ENCODE measurements at places on chromosomes 7 and 10.
A peak's percentile ranks its signal among the peaks of the same experiment; 100 is the strongest.

DNA sequence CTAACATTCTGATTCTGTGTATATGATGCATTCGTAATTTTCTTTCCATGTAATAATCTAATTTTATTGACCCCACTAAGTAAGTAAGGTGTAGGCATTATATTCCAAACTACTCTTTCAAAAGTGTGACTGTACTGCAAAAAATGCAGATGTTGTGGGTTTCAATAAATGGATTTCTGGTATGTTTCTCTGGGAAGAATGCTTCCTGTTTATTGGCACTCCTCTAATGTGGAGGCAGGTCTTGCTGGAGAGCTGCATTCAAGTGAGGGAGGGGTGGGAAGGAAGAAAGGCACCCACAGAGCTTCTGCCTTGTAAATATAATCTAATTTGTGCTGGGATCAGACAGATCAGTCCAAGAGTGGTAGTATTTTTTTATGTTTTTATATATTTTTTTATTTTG is 23.9 kb downstream of the ST7 start:
- DNase-seq, result no peak
- H3K27ac ChIP-seq, result no peak overlapping the region
- no peak overlapping the region for H3K4me3 ChIP-seq
- H3K4me1 ChIP-seq, result peaks cover 4% of the 10 kb centered on the region
- peaks cover 4% of the 10 kb centered on the region for H3K36me3 ChIP-seq

DNA sequence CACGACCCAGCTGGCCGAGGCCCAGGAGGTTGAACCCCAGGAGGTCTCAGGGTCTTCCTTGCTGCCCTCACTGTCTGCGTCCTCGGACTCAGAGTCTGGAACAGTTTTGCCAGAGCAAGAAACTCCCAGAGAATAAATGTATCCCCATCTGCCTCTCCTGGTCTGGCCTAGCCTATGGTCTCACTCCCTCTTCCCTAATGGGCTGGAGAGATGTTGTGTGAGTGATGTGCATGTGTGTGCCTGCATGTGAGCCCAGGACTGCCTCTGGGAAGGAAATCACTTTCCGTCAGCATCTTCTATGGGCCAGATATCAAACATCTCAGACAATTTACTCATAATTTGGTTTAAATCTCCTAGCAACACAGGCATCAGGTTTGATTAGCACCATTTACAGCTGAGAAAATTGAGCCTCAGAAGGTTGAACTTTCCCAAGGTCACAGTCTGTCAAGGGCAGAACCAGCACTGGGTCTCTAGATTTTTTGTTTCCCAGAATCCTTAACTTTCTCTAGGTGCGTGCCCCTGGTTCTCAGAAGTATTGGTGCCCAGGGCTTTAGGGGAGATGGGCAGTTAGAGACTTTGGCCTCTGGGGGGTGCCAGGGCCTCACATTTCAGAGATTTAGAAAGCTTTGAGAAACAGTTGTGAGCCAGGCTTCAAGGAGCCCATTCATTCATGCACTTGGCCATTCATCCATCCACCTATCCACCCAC is 4.9 kb downstream of the TMEM270 start:
- no peak overlapping the region for H3K27ac ChIP-seq
- H3K27me3 ChIP-seq, result no peaks in the 10 kb centered on the region
- no peak for DNase-seq

- no peak for DNase-seq
- no peaks in the 10 kb centered on the region for H3K27me3 ChIP-seq
- H3K27ac ChIP-seq, result peak overlapping the region; percentile 77
- no peaks in the 10 kb centered on the region for H3K36me3 ChIP-seq
- peaks cover 27% of the 10 kb centered on the region for H3K4me1 ChIP-seq
These were observed 2.2 kb upstream of the HSPB1 start for GRCh38 chr7:76300166-76300731.

DNA sequence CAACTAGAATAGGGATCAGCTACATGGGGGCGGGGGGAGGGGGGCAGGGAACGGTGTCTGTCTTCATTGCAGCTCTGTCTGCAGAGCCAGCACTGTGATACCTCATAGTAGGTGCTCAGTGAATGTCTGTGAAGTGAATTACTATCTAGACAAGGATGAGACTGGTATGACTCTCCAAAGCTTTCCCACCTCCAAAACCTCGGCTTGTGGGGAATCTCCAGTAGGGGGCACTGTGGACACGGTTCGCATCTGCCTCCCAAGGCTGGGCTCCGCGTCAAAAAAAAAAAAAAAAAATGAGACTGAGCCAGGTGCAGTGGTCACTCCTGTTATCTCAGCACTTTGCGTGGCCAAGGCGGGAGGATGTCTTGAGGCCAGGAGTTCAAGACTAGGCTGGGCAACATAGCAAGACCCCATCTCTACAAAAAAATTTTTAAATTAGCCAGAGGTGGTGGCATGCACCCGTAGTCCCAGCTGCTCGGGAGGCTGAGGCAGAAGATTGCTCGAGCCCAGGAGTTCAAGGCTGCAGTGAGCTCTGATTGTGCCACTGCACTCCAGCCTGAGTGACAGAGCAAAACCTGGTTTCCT is 9.6 kb downstream of the TRIM56 start:
- no peak overlapping the region for H3K4me3 ChIP-seq
- peaks cover 2% of the 10 kb centered on the region for H3K4me1 ChIP-seq
- DNase-seq, result no peak
- H3K27me3 ChIP-seq, result peaks cover 8% of the 10 kb centered on the region

- H3K36me3 ChIP-seq, result no peaks in the 10 kb centered on the region
- H3K27me3 ChIP-seq, result peaks cover 3% of the 10 kb centered on the region
- no peak overlapping the region for H3K4me3 ChIP-seq
- no peak overlapping the region for H3K27ac ChIP-seq
- DNase-seq, result no peak
These were observed 34.0 kb downstream of the LYZL1 start for GRCh38 chr10:29322918-29323317.

- peaks cover 8% of the 10 kb centered on the region for H3K36me3 ChIP-seq
- no peak overlapping the region for H3K27ac ChIP-seq
- peaks cover 17% of the 10 kb centered on the region for H3K4me1 ChIP-seq
- no peaks in the 10 kb centered on the region for H3K27me3 ChIP-seq
These were observed 4.4 kb downstream of the LAMTOR4 start for GRCh38 chr7:100152937-100153666.

- H3K36me3 ChIP-seq, result peaks cover 12% of the 10 kb centered on the region
- H3K27me3 ChIP-seq, result peaks cover 3% of the 10 kb centered on the region
- no peak overlapping the region for H3K27ac ChIP-seq
- peaks cover 20% of the 10 kb centered on the region for H3K4me1 ChIP-seq
- H3K4me3 ChIP-seq, result no peak overlapping the region
- no peak for DNase-seq
These were observed 352.6 kb downstream of the PRPF18 start for GRCh38 chr10:13939391-13939790.

- H3K4me3 ChIP-seq, result no peak overlapping the region
- no peaks in the 10 kb centered on the region for H3K4me1 ChIP-seq
- no peaks in the 10 kb centered on the region for H3K27me3 ChIP-seq
- no peaks in the 10 kb centered on the region for H3K36me3 ChIP-seq
- no peak overlapping the region for H3K27ac ChIP-seq
These were observed 26.1 kb downstream of the ENKUR start for GRCh38 chr10:24989867-24990266.

GRCh38 chr10:95536017-95536416 is 25.2 kb downstream of the SORBS1 start:
- H3K4me1 ChIP-seq, result peaks cover 59% of the 10 kb centered on the region
- H3K27me3 ChIP-seq, result no peaks in the 10 kb centered on the region
- peaks cover 3% of the 10 kb centered on the region for H3K36me3 ChIP-seq

- peak overlapping the region; percentile 74 for H3K27ac ChIP-seq
- no peak for DNase-seq
- H3K4me1 ChIP-seq, result peaks cover 35% of the 10 kb centered on the region
- no peak overlapping the region for H3K4me3 ChIP-seq
- H3K27me3 ChIP-seq, result no peaks in the 10 kb centered on the region
- peaks cover 11% of the 10 kb centered on the region for H3K36me3 ChIP-seq
These were observed 67.4 kb upstream of the PDCD4 start for GRCh38 chr10:110804376-110804775.

GRCh38 chr10:228366-228765 is 93.1 kb downstream of the ZMYND11 start:
- peaks cover 8% of the 10 kb centered on the region for H3K36me3 ChIP-seq
- no peaks in the 10 kb centered on the region for H3K27me3 ChIP-seq
- H3K4me3 ChIP-seq, result no peak overlapping the region
- H3K4me1 ChIP-seq, result no peaks in the 10 kb centered on the region

GRCh38 chr10:121459279-121459621 is 139.0 kb downstream of the FGFR2 start:
- no peak overlapping the region for H3K4me3 ChIP-seq
- peaks cover 31% of the 10 kb centered on the region for H3K4me1 ChIP-seq
- no peak for DNase-seq
- H3K36me3 ChIP-seq, result no peaks in the 10 kb centered on the region
- peak overlapping the region; percentile 57 for H3K27ac ChIP-seq

DNA sequence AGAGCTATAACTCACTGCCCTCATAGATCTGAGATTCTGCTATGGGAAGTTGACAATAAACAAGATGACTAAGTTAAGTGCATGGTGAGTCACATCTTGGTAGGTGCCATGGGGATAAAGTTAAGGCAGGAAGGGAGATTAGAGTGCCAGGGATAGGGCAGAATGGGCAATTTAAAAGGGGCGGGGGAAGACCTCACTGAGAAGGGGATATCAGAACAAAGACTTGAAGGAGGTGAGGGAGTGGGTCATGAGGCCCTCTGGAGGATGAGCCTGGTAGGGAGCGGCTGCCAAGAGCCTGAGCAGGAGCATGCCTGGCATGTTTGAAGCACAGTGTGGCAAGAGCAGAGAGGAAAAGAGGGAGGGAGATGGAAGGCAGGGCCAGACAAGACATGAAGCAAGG is 34.8 kb upstream of the INMT start:
- H3K36me3 ChIP-seq, result no peaks in the 10 kb centered on the region
- DNase-seq, result no peak
- no peaks in the 10 kb centered on the region for H3K4me1 ChIP-seq
- no peak overlapping the region for H3K4me3 ChIP-seq

DNA sequence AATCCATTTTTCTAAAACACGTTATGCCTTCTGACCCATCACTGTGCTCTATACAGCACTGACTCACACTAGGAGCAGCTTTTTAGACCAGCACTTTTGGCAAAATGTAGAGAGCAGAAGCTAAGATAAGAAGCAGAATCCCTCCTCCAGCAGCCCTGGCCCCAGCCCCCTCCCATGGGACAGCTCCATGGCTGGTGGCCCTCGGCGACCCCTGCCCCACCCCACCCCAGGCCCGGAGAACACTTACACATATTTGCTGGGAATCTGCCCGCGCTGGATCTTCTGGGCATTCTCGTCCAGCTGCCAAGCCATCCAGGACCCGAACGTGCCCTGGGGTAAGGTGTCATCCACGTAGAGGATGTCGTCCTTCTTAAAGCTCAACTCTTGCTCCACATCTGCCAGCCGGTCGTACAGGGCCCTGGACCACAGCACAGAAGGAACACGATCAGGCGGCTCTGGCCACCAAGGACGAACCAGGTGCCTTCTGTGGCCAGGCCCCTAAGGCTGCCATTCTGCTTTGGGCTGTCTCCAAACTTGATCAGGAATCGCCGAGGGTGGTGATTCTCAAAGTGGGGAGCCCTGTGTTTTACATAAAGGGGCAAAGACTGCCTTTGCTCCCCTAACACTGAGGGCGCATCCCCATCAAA is 119.9 kb downstream of the DLG5 start:
- H3K36me3 ChIP-seq, result peaks cover 7% of the 10 kb centered on the region
- H3K27ac ChIP-seq, result no peak overlapping the region
- DNase-seq, result no peak
- no peaks in the 10 kb centered on the region for H3K27me3 ChIP-seq

DNA sequence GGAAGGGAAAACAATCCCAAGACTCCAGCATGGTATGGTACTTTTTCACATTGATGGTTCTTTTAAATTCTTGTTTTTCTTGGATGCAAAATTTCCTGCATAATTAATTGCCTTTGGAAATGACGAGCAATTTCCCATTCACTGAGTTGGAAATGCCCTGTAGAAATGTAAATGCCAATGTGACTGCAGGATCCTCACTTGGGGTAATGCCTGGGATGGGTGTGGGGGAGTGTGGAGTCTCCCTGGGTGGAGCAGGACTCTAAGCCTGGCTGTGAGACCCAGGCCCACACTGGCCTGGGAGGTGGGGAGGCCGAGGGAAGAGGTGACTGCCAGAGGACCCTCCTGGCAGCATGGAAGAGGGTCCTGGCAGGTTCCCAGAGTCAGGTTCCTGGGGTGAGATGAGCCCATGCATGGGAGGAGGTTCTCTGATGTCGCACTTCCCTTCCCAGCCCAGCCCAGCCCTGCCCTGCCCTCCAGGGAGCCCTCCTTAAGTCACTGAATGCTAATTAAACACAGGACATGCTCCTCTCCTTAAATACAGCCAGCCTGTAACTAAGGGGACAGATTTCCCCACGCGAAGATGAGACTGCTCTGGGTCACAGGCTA is 157.9 kb downstream of the GFRA1 start:
- no peak for DNase-seq
- H3K36me3 ChIP-seq, result peaks cover 11% of the 10 kb centered on the region
- no peak overlapping the region for H3K4me3 ChIP-seq
- H3K27me3 ChIP-seq, result peaks cover 13% of the 10 kb centered on the region
- H3K27ac ChIP-seq, result no peak overlapping the region

DNA sequence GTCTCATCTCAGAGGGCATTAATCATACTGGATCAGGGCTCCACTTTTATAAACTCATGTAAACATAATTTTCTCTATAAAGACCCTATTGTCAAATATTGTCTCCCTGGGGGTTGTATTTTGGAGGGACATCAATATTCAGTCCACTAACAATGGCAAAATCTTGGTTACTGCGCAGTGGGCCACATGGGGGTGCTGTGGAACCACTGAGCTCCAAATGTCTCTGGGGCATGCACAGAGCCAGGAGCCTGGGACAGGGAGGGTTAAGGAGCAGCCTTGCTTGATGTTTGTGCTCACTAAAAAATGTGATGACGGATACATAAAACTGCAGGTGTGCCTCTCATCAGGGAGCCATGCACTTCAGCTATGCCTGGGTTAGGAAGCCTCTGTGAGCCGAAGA is 62.1 kb upstream of the PRSS58 start:
- H3K36me3 ChIP-seq, result no peaks in the 10 kb centered on the region
- H3K27me3 ChIP-seq, result peaks cover 18% of the 10 kb centered on the region
- no peak overlapping the region for H3K4me3 ChIP-seq
- no peak for DNase-seq
